Left kidney (tissue), 8 donors: ENCODE measurements at places on chromosomes 3 and 15. TPM values are rescaled to one million over a fixed set of nuclear protein-coding genes. Genes with fewer than 3 reads are reported as not detected.

Gene IL17RE
- polyA plus RNA-seq: 18.6 TPM

Gene AP2M1
- polyA plus RNA-seq: 380 TPM

DNA sequence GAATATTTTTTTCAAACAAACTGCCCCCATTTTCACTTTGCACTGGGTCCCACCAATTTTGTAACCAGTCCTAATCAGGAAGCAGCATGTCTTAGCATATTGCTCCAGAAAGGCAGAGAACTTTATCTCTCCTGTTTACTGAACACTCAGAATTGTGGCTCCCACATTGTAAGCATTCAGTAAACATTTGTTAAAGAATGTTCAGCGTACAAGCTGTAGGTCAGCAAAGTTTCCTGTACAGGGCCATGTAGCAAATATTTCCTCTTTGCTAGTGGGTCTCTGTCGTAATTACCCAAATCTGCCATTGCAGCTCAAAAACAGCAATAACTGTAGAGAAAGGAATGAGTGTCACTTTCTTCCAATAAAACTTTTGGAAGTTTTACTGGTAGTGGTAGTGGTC, 393.3 kb downstream of the GRM7 start:
- no peak for DNase-seq

GRCh38 chr15:64800476-64800875, 25.0 kb downstream of the PIF1 start:
- DNase-seq: no peak

- no peak for DNase-seq
These were observed 242.0 kb downstream of the SHQ1 start for GRCh38 chr3:72606005-72606800.

GRCh38 chr15:58268746-58269267, 130.6 kb downstream of the AQP9 start:
- no peak for DNase-seq

- no peak for DNase-seq
These were observed 15.2 kb upstream of the ACTC1 start for GRCh38 chr15:34810443-34811129.

Gene C3orf52
- 8.0 TPM for polyA plus RNA-seq

GRCh38 chr3:142998439-142998838, 2.9 kb upstream of the U2SURP start:
- no peak for DNase-seq

Gene GOLGA8J
- polyA plus RNA-seq: 2.9 TPM

DNA sequence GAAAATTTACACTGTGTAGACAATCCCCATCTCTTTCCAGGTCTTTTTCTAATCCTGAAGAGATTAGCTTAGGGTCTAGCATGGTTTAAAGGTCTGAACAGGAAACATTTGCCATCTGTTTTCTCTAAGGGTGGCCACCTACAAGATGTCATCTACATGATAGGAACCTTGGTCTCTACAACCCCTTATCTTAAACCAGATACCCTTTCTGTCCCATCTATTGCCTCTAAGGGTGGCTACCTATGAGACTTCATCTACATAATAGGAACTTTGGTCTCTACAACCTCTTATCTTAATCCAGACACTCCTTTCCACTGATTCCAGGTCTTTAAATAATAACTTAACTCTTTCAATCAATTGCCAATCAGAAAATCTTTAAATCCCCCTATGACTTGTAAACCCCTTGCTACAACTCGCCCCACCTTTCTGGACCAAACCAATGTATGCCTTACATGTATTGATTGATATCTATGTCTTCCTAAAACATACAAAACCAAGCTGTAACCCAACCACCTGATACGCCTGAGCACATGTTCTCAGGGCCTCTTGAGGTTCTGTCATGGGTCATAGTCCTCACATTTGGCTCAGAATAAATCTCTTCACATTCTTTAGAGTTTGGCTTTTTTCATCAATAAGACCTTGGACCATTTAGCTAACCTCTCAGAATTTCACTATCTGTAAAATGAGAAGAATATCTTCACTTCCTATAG, 605.0 kb downstream of the TUSC7 start:
- no peak for DNase-seq

Gene ARHGEF3
- polyA plus RNA-seq: 81.6 TPM

Gene TMCO5A
- not detected for polyA plus RNA-seq

DNA sequence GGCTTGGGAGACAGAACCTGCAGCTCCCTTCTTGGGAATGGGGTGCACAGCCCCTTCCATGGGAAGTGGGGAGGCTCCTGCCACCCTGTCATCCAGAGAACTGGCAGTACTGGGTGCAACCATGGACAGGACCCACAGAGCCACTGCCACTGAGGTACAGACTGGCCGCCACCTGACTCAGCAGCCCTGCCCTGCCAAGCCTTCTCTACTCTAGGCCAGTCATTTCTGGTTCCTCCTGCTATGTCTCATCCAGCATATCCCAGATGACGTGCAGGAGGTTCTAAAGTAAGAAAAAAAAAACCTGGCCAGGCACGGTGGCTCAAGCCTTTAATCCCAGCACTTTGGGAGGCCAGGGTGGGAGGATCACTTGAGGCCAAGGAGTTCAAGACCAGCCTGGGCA, 76.9 kb upstream of the RPL32 start:
- DNase-seq: no peak

Gene TLR9
- polyA plus RNA-seq: 0.18 TPM

- DNase-seq: no peak
These were observed 22.5 kb upstream of the SPTSSB start for GRCh38 chr3:161393803-161394202.

- DNase-seq: no peak
These were observed 76.5 kb downstream of the CD200R1L start for GRCh38 chr3:112770032-112770626.

GRCh38 chr3:117603097-117603496, 893.5 kb downstream of the TUSC7 start:
- DNase-seq: no peak

Gene C2CD4A
- polyA plus RNA-seq: 0.33 TPM

DNA sequence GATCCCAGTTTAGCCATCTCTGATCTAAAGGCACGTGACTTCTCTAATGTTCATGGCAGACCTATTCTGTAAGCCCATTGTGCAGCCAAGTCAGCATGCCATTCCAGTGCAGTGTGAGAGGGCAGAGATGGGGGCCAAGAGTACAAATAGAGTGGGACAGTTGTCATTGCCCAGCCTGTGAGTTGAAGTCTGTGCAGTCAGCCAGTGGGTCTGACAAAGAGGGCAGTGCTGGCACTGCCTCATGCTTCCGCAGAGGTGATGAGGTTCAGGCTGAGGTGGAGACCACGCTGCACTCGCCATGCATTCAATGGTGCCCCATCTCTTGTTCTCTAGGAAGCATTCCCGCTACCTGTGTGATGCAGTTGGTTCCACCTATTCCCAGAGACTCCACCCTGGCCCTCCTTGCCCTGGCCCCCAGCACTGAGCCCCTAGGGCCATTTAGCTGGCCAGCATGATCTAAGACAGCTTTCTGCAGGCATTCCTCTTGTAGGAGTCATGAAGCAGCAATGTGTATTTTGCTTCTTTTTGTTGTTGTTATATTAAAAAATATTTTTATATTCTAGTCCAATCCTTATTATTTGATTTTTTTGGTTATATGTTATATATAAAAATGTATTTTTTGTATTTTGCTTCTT, 3.7 kb downstream of the MRAS start:
- no peak for DNase-seq

Gene IL5RA
- 0.73 TPM for polyA plus RNA-seq

GRCh38 chr3:123815981-123816380, 68.2 kb downstream of the MYLK start:
- no peak for DNase-seq

Gene ZCWPW2
- 2.8 TPM for polyA plus RNA-seq

DNA sequence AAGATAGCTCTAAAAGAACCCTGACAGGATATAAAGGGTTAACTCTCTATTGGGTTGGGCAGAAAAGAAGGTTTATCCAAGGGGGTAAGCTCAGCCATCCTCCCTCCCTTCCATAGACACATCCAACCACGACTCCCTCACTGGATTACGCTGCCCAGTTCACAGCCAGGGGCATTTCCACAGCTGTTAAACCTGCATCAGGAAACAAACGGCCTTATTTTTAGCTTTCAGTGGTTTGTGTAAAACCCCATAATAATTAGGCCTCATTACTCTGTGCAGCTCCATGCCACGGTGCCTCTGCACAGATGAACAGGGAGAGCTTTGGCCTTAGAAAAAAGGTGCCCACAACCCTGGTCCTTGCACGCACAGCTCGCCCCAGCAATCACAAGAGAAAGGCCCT, 110.6 kb downstream of the GABRB3 start:
- DNase-seq: no peak

GRCh38 chr3:8136553-8136952, 365.1 kb upstream of the LMCD1 start:
- no peak for DNase-seq

Gene TRMT10C
- 35.4 TPM for polyA plus RNA-seq

Gene INSYN1
- 12.6 TPM for polyA plus RNA-seq

GRCh38 chr15:71611553-71612396, 198.6 kb upstream of the NR2E3 start:
- no peak for DNase-seq

GRCh38 chr15:77221174-77221573, 150.3 kb upstream of the TSPAN3 start:
- no peak for DNase-seq

GRCh38 chr3:127351321-127351720, 63.5 kb upstream of the PRR20G start:
- DNase-seq: no peak

DNA sequence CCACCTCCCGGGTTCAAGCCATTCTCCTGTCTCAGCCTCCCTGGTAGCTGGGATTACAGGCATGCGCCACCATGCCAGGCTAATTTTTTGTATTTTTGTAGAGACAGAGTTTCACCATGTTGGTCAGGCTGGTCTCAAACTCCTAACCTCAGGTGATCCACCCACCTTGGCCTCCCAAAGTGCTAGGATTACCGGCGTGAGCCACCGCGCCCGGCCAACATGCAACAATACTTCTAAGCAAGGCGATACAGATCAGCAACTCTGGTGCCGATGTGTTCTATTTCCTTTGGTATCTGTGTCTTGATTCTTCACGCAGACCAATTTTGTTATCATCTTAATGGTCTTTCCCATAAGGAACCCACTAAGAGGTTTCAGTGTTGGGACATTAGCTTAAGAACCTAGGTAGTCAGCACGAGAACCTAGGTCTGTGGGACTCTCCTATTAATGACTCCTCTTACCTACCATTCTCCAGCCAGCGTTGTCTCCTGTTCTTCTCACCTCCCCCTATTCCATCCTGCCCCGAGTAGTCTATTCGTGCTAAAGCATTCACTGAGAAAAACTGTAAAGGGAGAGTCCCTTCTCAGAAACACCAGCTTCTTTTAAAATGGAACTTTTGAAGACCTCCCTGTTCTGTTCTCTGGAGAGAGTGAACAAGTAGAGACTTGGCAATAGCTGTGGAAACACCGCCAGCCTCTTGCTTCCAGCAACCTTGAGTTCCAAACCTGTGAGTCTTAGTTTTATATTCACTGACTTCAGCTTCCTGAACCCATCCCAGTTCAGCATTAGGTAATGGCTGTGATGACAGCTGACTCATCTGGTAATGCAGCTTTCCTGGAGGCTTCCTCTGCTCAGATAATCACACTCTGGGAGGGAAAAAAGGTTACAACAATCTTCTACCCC, 61.2 kb downstream of the TSC22D2 start:
- DNase-seq: no peak
